RPMI7951 (cell line): ENCODE measurements at places on chromosomes 7 and 10.

GRCh38 chr7:13949445-13949844, 40.0 kb downstream of the ETV1 start:
- no peak for DNase-seq

- no peak for DNase-seq
Measured at GRCh38 chr7:16271355-16271915, 149.9 kb downstream of the CRPPA start.

DNA sequence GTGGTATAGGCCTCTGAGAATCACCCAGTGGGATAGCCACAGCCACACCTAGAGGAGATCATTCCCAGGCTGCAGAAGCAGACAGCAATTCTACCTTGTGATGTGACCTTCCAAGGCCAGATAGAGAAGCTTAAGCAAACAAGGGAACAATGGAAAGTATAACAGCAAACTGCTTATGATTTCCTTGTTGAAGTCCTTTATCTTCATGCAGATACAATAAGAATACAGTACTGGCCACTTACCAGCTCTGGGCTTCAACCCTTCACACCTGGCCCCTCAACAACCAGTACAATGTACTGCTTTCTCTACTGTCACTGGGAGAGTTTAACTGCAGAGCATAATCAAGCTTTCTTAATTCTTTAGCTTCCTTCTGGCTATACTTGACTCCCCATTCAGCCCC, 22.6 kb upstream of the DDX50 start:
- no peak for DNase-seq

- peak; percentile 67 for DNase-seq
Measured at GRCh38 chr7:104980841-104981671, 32.9 kb upstream of the KMT2E start.

DNA sequence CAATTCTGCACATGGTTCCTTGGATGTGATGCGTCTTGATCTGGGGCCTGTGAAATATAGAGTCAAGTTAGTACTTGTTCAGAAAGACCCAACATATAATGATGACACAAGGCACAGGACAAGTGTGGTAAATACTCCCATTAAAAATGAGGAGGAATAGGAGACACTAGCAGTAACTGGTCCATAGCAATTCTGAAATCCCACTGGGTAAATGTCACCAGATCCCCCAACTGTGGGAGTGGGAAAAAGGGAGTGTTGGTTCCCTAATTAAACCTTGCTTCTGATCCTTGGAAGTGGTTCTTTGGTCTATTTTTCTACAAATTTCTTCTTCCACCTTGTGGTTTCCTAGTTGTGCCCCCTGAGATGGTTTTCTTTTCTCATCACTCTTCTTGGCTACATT, 62.5 kb upstream of the NRP1 start:
- DNase-seq, result no peak

- no peak for DNase-seq
Measured at GRCh38 chr10:119225083-119225658, 17.8 kb downstream of the GRK5 start.

DNA sequence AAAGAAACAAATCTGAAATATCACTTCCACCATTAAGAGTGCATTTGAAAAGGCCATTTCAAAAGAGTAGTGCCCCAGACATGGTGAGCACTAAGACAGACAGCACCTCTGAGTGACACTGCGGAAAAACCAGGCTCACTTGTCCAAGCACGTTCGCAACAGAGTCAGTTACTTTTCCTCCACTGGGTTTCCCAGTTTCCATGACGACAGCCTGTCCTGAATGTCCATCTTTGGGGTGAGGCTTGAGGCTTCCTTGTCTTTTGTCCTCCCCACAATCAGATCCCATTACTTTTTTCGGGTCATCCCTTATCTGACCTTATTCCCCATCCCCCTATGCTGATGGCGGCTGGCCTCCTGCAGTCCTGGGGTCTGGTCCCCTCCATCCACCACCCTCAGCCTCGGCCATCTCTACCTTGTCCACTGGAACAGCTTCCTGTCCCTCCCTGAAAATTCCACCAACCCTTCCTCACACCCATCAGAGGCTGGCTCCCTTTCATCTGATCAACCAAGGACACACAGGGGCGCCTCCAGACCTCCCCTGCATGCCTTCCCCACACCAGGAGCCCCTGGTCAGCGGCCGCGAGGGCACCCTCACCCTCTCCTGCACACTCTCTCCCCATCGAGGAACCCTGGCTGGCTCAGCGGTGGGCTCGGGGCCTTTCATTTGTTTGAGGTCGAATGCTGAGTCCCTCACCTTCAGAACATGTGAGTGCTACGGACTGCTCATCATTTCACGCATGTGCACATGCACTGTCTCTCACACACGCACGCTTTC, 363.6 kb downstream of the DNAJB6 start:
- DNase-seq, result no peak

DNA sequence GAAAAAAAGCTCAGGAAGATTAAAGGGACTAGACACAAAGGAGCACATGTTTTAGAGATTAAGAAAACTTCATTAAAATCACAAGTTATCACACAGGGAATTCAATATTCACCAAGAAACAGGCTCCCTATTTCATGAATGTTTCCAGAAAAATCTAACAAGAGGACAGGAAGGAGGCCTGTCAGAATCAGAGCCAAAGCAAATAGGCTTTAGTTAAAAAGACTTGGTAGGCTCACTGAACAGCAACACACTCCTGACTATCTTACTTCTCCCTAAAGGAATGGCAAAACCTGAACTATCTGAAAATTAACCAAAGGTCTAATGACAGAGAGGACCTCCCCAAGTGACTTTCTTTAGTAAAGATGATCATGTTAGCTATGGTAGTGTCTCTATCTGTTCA, 188.3 kb upstream of the MEOX2 start:
- DNase-seq, result no peak

- DNase-seq, result peak; percentile 34
Measured at GRCh38 chr10:6151087-6151977, 51.4 kb upstream of the PFKFB3 start.

DNA sequence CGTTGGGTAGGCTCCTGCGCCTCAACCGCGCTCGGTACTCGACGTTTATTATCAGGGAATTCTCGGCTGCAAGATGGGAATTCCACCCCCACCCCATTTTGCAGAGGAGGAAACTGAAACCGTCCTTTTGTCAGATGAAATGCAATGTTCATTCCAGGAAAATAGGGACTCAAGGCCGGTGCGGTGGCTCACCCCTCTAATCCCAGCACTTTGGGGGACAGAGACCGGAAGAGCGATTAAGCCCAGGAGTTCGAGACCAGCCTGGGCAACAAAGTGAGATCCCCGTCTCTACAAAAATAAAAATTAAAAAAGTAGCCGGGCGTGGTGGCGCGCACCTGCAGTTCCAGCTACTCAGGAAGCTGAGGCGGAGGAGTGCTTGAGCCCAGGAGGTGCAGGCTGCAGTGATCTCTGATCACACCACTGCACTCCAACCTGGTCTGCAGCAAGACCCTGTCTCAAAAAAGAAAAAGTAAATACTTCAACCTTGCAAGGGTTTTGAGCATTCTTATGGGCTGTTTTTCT, 720 bp upstream of the RFC2 start:
- DNase-seq, result no peak
